ENCODE measurements at places on chromosomes 12 and 14. TPM values are rescaled to one million over a fixed set of nuclear protein-coding genes. Genes with fewer than 3 reads are reported as not detected.

Gene CLEC4D
- total RNA-seq, result not detected

Gene EPYC
- total RNA-seq, result not detected

Gene ENTPD5
- total RNA-seq, result 13.9 TPM

Gene NRIP2
- not detected for total RNA-seq

Gene MYF5
- not detected for total RNA-seq

Gene CHST11
- 33.9 TPM for total RNA-seq

Gene LIN7A
- total RNA-seq, result not detected

Gene FAM90A1
- total RNA-seq, result 0.27 TPM

Gene KRT2
- not detected for total RNA-seq

Gene KRT6A
- total RNA-seq, result not detected

Gene NABP2
- total RNA-seq, result 58.7 TPM

Gene ZNF891
- 1.7 TPM for total RNA-seq

Gene MLH3
- 26.8 TPM for total RNA-seq

Gene C12orf56
- total RNA-seq, result not detected

Gene VCPKMT
- total RNA-seq, result 11.4 TPM

Gene TMEM119
- total RNA-seq, result not detected

Measured in activated CD8-positive, alpha-beta T cell treated with anti-CD3 and anti-CD28 coated beads for 36 hours (primary cell).